Glomerular endothelial cell (primary cell): ENCODE measurements at places on chromosomes 12 and 14.

DNA sequence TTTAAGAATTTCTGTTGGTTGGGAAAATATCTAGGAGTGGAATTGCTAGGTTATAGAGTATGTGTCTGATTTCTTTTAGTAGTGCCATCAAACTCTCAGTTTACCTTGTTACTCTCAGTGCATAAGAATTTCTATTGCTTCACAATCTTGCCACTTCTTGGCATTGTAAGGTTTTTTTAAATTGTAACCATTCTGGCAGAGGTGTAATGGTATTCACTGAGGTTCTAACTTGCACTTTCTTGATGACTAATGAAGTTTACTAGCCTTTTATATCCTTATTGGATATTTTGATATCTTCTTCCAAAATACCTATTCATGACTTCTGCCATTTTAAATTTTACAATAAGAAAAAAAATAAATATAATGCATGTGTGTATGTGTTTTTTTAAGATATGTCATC lies 478.0 kb downstream of the NAV3 start:
- no peak for DNase-seq

- no peak for DNase-seq
Measured at GRCh38 chr12:111150921-111151840, 217.7 kb downstream of the PHETA1 start.

- DNase-seq: no peak
Measured at GRCh38 chr12:93425736-93426411, 15.9 kb downstream of the UBE2N start.

GRCh38 chr14:68879841-68880575 lies 87.1 kb upstream of the ZFP36L1 start:
- no peak for DNase-seq

- DNase-seq: no peak
Measured at GRCh38 chr12:65962036-65962430, 137.8 kb downstream of the HMGA2 start.

GRCh38 chr12:30047516-30048254 lies 263.9 kb upstream of the TMTC1 start:
- DNase-seq: peak; percentile 25

DNA sequence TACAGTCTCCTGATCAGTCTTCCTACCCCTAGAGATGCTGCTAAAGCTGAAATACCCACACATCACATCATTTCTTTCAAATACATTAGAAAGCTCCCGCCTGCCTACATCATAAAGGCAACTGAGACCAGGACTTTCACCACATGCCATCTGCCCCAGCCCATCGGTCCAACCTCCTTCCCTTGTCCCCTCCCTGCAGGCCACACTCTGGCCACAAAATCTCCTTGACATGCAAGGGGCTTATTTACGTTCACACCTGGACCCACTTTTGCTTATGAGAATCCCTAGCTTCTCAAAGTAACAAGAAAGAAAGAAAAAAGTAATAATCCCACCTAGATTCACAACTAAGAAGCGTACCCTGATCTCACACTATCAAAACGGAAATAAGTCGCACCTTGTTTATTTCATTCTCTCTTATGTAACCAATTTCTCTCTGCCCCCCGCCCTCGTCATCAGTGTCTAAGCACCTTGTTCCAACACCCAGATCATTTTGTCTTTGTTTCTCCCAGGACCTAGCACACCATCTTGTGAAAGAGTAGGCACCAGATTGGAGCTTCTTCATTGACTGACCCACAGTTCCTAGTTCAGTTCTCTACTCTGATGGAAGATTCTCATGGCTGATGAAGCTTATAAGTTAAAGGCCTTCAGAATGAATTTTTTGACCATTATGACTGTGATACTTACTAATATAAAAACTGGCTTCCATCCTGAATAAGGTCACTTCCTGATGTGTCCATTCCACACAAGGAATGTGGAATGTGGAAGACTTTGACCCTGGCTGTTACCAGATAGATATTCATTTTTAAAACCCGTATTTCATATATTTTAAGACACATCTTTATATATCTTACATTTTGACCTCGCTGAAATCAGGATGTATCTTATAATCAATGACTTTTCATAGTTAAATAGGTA lies 7.7 kb downstream of the WSB2 start:
- DNase-seq: no peak

DNA sequence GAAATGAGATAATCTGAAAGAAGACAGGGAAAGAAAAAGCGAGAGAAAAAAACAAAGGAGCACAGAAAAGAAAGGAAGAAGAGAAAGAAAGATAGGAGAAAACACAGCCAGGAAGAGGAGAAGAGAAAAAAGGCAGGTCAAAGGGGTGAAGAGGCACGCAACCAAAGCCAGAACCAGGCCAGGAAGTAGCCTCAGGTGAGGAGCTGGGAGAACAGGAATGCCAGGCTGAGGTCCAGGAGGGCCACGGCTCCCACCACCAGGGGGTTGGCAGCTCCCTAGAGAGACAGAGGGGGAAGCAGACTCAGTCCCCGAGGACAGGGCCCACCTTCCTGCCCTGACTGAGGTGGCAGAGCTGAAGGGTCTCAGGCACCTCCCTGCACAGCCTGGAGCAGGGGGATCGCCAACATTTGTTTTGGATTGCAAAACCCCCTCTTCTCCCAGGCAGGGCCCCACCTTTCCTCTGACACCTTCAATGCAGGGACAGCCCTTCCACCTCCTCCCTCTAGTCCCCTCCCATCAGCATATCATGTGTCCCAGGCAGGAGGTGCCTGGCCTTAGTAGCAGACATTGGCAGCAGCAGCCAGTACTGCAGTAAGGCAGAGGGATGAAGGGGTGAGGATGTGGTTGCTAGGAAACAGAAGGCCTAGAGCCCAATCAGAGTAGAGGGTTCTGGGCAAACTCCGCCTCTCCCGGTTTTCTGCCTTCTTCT lies 2.0 kb upstream of the AP1G2 start:
- DNase-seq: no peak

DNA sequence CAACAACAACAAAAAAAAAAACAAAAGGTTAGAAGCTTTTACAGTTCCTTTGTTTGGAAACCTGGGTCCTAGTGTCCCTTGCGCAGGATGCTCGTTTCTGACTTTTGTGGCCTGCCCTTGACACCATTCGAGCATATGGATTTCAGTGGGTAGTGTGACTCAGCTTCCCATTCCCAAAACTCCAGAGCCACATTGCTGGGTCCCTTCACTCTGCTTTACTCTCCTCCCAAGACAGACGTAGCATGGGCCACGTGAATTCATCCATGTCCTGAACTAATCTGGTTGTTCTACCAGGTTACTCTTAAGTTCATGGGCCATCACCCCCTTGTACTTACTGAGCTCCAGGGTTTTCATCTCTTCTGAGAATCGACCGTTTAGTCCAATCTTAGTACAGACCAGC lies 68.0 kb upstream of the MAX start:
- no peak for DNase-seq

DNA sequence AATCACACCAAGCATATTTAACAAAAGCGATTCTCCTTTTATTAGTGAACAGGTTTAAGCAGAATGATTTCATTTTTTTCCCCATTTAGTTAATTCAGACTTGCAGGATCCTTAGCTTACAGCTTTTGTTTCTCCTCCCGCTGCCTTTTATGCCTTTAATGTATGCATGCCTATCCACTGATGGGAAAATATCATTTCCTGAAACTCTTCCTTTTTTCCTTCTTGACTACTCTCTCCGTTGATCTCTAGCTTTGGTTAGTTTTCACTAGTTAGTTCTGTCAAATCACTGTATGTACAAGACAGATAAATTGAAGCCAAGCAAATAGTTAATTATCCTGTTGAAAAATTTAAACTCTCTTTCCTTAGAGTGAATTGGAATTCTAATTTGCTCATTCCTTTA lies 26.3 kb downstream of the NKX2-1 start:
- no peak for DNase-seq

GRCh38 chr12:95919110-95919509 lies 23.3 kb downstream of the CCDC38 start:
- DNase-seq: no peak

- DNase-seq: no peak
Measured at GRCh38 chr14:58100735-58101368, 51.2 kb downstream of the ARMH4 start.

GRCh38 chr12:109239691-109240090 lies 69.4 kb downstream of the FOXN4 start:
- DNase-seq: no peak

DNA sequence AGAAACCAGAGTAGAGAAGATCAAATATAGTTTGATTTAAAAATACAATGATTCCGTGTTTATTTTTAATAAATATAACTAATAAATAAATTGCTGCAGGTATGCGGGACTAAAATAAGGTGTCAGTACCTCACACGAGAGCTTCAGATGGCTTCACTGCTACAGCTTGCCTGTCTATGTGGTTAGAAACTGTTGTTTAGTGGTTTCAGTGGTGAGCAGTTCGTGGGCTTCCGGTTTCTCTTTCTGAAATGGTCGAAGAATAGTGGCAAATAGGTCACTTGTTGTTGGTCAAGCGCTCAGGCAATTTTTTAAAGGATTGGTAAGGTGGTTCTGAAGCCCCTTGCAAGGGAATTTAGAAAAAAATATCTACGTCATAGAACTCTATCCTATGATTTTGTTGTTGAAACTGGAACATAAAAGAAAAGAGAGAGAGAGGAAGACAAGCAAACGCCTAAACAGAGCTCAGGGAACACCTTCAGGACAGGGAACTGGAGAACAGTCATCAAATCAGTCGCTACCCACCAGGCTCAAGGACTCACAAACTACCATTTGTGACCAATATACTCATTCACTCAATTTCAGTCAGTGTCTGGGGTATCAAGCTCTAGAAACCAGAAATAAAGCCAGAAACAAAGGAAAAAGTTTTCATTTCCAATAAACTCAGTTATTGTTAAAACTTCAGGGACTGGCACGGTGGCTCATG lies 31.3 kb downstream of the GABARAPL1 start:
- no peak for DNase-seq

- no peak for DNase-seq
Measured at GRCh38 chr12:106255952-106256351, 8.1 kb upstream of the CKAP4 start.

- DNase-seq: no peak
Measured at GRCh38 chr14:102363182-102363943, 622 bp downstream of the TECPR2 start.

- DNase-seq: no peak
Measured at GRCh38 chr14:63243646-63244045, 39.4 kb downstream of the RHOJ start.

GRCh38 chr12:7612851-7613250 lies 52.9 kb downstream of the APOBEC1 start:
- no peak for DNase-seq

DNA sequence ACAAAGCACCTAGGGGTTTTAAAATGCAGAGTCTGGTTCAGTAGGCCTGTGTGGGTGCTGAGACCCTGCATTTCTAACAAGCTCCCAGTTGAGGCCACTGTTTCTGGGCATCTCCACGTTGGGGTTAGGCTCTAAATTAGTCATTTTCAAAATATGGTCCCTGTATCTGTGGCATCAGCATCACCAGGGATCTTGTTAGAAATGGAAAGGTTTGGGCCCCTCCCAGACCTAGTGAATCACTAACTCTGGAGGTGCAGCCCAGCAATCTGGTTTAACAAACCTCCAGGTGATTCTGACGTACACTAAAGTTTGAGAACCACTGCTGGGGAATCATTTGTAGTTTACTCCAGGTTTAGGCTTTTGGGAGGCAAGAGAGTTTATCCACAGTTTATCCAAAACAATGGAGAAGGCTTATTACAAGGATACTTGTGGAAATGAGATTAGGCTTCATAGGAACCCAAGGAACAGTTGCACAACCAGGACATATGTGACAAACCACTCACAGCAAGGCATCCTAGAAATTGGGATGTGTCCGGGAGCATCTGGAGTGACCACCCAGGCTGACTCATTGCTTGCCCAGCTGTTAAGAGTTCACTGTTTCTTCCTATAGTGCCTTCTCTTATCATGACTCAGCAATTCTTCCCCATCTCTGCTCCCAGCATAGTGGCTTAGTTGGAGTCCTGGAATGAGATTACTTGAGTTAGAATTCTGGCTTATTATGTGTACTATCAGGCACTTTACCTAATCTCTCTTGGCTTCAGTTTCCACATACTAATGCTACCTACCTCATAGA lies 71.6 kb upstream of the STXBP6 start:
- no peak for DNase-seq

DNA sequence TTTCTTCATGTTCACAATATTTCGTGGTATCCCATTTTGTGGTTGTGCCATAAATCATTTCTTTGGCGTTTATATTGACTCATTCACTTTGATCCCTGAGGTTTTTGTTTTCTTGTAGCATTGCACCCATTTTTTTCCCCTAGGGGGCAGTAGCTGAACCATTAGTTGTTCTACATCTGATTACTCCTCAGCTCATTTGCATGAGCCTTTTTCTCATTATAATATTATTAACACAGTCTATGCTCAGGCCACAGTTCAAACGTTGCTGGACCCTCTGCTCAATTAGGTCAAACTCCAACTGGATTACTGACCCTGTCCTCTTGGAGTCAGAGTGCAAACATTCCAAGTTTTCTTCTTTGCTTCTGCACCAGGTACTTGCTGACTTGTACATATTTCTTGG lies 475.4 kb upstream of the SEL1L start:
- DNase-seq: no peak

GRCh38 chr12:94180558-94181296 lies 32.4 kb downstream of the PLXNC1 start:
- no peak for DNase-seq

GRCh38 chr14:90666571-90666970 lies 149.7 kb downstream of the TTC7B start:
- DNase-seq: no peak

DNA sequence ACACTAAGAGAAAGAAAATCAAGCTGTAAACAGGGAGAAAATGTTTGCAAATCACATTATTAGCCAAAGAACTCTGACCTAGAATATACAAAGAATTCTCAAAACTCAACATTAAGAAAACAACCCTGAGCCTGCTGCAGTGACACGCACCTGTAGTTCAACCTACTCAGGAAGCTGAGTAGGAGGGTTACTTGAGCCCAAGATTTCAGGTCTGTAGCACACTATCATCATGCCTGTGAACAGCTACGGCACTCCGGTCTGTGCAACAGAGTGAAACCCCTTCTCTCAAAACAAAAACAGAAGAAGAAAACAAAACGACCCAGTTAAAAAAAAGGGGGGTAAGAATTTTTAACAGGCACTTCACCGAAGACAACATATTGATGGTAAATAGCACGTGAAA lies 20.8 kb downstream of the SAV1 start:
- DNase-seq: no peak

GRCh38 chr12:30953257-30953656 lies 26.7 kb downstream of the TSPAN11 start:
- no peak for DNase-seq
